ENCODE measurements at places on chromosomes 2 and 18. TPM values are rescaled to one million over a fixed set of nuclear protein-coding genes. Genes with fewer than 3 reads are reported as not detected.

GRCh38 chr2:100418406-100418962, 1.0 kb upstream of the CHST10 start:
- no peak for DNase-seq
- no peak overlapping the region for H3K4me3 ChIP-seq
- no peaks in the 10 kb centered on the region for H3K36me3 ChIP-seq
- H3K27me3 ChIP-seq, result no peaks in the 10 kb centered on the region
- H3K4me1 ChIP-seq, result peaks cover 30% of the 10 kb centered on the region

GRCh38 chr2:105845976-105846375, 101.3 kb downstream of the NCK2 start:
- DNase-seq, result no peak
- no peak overlapping the region for H3K4me3 ChIP-seq
- no peaks in the 10 kb centered on the region for H3K36me3 ChIP-seq
- H3K27ac ChIP-seq, result no peak overlapping the region
- H3K27me3 ChIP-seq, result no peaks in the 10 kb centered on the region

CERKL gene
- not detected for total RNA-seq

PLGLB2 gene
- total RNA-seq, result 2.0 TPM
